T-helper 2 cell (primary cell): ENCODE measurements at places on chromosomes 11 and 22.

- DNase-seq, result no peak
These were observed 7.9 kb downstream of the HSD17B12 start for GRCh38 chr11:43688394-43688793.

DNA sequence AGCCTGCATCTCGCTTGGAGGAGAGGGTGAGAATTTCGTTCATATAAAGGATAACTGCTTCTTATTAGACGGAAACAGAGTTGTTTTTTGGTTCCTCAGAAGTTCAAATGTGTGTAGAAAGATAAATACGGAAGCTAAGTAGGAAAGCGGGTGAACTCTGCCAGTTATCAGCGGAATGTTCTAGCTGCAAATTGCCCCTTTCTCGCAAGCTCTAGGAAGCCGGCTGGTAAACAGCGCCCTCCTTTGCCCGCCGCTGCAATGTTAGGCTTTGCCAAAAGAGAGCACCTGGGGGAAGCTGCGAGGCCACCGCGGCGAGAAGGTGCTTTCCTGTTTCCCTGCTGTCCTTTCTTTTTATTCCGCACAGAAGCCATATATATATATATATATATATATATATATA lies 67.0 kb downstream of the IGLL5 start:
- DNase-seq, result no peak

GRCh38 chr22:50225200-50225969 lies 19.4 kb downstream of the TUBGCP6 start:
- DNase-seq, result no peak

GRCh38 chr11:10605941-10606381 lies 37.5 kb upstream of the LYVE1 start:
- DNase-seq, result no peak

DNA sequence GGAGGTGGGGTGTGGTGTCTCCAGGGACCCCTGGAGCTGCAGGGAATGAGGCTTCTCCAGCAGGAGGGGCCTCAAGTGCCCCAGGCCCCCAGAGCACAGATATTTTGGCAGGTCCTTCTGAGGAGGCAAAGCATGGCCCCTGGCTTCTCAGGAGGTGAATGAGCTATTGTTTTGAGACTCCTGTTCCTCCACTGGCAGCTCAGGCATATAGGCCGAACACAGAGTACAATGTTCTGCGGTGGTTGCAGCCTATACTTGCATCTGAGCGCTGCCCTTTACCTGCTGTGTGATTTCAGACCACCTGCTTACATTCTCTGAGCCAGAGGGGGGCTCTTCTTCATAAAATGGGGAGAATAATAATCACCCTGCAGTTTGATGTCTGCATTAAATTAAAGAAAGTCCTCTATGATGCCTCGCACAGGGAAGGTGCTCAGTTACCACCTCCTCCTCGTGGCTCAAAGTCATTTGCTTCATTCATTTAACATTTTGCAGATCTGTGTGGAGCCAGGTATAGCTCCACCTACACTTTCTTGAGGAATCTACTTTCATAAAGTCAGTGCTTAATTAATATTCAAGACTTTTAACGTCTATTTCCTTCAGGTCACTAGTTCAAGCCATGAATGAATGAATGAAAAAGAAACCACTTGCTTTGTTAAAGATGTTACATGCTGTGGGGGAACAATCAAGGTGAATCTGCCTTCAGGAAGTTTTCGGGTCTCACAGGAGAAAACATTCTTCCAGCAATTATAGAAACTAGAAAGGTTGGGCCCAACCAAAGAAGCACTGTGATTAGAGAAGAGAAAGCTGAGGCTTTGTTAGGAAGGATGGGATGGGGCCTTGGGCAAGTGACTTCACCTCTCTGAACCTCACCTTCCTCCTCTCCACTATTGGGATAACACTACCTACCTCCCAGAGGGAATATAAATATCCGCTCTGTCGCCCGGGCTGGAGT lies 68.4 kb downstream of the ADAMTS15 start:
- no peak for DNase-seq

GRCh38 chr11:18727479-18728236 lies 1.7 kb upstream of the IGSF22 start:
- peak; percentile 30 for DNase-seq

- no peak for DNase-seq
These were observed 44.6 kb downstream of the FAM168A start for GRCh38 chr11:73553266-73553665.

DNA sequence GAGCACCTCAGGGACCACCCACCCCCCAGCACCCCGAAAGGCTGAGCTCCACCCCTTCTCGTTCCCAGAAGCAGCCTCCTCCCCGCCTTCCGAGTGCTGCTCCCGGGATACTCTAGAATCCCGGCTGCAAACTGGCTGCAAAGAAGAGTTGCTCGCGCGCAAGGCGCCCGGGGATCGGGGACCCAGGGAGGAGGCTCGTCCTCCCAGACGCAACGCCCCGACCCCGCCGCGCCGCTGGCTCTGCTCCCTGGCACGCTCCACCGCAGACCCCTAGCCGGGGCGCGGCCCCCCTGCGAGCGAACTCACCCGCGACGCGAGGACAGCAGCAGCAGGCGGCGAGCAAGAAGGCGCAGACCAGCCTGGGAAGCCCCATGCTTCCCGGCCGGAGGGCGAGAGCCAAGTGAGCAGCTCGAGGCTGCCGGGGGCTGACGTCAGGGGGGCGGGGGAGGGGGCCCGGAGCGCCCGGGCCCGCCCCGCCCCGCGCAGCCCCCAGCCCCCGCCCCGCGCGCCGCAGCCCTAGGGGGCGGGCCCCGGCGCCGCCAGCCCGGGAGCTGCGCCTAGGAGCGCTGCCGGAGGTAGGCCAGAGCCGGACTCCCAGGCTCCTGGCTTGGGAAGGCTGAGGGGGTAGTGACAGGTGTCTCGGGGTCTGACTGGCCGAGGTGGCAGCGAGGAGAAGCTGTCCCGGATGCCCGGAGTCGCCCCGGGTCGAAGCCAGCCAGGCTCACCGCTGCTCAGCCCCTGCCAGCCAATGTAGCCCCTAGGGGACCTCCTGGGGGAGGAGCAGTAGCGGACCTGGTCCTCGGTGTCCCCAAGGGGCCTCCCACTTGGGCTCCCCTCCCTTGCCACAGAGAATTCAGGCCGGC lies at the start of gene MCAM:
Gene MCAM, minus strand, starts transcription at position 402 of the 863 bp plus-strand sequence. Its CDS starts 29 bp downstream, at position 373.
- DNase-seq, result no peak

- DNase-seq, result no peak
These were observed 22.0 kb upstream of the CABP2 start for GRCh38 chr11:67545280-67545679.

DNA sequence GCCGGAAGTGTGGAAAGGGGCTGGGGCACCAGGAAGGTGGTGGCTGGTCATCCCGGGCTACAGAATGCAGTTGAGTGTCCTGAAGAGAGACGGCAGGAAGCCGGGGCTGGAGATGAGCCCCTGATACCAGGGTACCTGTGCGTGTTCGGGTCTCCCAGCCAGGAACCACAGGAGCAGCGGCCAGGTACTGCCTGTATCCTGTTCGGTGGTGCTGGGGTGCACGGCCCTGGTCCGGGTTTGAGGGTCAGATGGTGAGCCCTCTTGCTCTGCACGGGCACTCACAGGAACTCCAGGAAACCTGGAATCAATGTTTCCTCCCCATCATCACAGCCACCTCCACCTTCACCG lies 253.1 kb upstream of the B3GAT1 start:
- no peak for DNase-seq

- DNase-seq, result no peak
These were observed 154.6 kb downstream of the TRIM29 start for GRCh38 chr11:119983240-119983732.

- no peak for DNase-seq
These were observed 273.2 kb downstream of the DCDC1 start for GRCh38 chr11:31096191-31096805.

- no peak for DNase-seq
These were observed 3.4 kb upstream of the DPP3 start for GRCh38 chr11:66476841-66477251.

GRCh38 chr11:88103337-88104206 lies 71.7 kb downstream of the RAB38 start:
- DNase-seq, result no peak

DNA sequence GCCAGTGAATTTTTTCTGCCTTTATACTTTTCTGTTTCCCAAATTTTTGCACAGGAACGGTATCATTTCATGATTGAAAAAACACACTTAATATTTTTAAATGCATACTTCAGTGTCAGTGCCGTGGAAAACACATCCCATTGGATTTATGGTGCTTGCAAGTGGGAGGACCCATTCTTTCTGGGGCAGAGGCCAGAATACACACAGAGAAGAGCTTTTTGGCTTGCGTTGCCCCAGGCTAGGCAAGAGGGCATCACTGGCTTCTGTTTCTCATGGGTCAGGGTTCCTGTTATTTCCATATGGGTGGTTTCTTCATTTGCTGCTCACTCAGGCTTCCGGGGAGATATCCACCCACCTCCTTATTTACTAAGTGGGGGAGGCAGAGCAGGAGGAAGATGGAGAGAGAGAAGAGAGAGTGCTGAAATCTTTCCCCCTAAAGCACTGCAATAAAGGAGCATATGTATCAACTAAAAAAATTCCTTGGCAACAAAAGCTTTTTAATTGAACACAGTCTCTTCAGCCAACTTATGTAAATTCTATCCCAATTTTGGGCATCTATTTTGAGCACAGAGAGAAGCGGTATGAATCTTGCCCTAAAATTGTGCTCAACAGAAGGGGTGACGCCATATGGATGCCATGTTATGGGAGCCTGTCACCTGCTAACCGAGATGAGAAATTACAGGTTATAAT lies 66.0 kb upstream of the KIRREL3 start:
- no peak for DNase-seq

GRCh38 chr11:22539821-22540256 lies 85.8 kb downstream of the FANCF start:
- no peak for DNase-seq

DNA sequence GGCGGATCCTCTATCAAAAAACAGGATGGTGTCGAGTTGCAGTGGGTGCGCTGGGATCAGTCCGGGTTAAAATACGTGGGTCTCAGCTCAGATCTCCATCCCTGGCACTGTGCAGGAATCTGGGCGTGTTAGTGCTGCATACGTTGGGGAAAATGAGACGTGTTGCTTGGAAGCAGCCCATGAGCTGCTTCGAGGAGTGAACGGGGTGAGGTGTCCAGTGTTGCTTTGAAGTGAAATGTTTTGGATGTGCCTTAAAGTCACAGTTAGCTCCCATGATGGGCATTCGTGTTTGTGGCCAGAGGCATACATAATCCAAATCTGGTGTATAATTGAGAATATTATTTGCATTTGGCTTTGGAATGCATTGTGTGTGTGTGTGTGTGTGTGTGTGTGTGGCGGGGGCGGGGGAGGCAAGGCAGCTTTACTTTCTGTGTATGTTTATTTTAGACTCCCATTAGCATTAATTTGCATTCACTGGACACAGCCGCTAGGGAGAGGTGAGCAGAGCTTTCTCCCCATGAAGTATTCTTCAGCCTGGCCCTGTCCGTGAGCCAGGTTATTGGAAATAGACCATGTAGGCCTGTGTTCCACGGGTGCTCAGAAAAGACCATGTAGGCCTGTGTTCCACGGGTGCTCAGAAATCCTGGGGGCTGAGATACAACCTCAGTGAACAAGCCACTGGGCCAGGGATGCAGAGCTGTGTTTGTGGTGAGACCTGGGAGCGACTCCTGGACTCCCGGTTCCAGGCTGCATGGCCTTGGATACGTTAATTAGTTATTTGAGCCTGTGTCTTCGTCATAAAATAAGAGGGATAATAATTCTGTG lies 134.6 kb downstream of the ST3GAL4 start:
- DNase-seq, result no peak

- DNase-seq, result no peak
These were observed 34.3 kb upstream of the IGSF9B start for GRCh38 chr11:133991101-133991500.

- peak; percentile 63 for DNase-seq
These were observed 14.8 kb upstream of the RPS3 start for GRCh38 chr11:75384438-75385080.

- no peak for DNase-seq
These were observed 22.7 kb downstream of the GRAMD1B start for GRCh38 chr11:123452794-123453193.

GRCh38 chr11:85114786-85115185 lies 512.4 kb downstream of the DLG2 start:
- DNase-seq, result no peak

DNA sequence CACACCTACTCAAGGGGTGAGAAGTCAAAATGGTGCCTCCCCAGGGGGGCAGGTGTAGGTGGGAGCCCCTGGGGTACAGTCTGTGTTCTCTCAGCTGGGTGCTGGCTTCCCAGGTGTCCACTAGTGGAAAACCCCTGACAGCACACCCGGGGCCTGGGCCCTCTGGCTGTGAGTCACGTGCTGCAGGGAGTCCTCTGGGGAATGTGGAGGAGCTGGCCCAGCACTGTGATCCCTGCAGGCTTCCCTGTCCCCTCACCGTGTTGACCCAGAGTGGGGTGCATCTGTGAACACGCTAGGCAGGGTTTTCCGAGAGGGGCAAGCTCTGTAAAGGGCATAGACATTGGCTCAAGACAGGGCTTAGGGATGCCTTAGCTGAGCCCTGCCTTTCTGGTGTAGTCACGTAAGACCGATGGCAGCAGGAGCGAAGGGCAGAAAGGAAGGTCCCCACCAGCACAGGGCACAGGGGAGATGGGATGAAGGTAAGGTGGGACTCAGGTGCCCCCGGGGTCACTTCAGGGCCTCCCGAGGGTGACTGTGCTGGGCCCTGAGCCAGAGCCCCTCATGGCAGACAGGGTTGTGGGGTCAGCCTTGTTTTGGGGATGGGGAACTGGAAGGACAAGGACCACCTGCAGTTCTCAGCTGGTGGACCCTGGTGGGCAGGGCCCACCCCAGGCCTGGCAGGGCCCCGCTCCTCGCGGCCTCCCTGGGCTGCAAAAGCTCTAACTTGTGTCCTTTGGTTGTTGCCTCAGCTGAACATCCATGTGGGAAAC lies 14.1 kb downstream of the DERL3 start:
- DNase-seq, result no peak

GRCh38 chr11:96235751-96236150 lies 107.2 kb downstream of the MAML2 start:
- no peak for DNase-seq

DNA sequence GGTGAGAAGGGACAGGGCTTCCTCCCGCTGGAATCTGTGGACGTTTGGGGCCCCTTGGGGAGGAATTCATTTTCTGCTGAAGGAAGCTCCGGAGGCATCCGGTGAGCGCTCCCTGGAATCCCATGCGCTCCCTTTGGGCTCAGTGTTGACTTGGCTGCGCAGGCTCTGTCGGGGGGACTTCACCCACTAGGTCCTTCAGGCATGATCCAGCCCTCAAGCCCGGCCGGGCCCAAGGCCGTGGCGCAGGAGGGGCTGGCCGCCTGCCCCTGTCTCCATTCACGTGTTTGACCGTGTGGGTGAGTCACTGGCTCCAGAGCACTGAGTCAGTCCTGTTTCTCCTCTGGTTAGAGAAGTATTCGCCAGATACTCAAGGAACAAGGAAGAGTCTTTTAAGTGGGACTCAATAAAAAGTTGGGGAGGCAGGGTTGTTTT lies 1.4 kb downstream of the CTTN start:
- DNase-seq, result no peak
